Stimulated activated CD8-positive, alpha-beta memory T cell treated with anti-CD3 and anti-CD28 coated beads, Interleukin-15, amount 100 ng/mL, for 48 hours (primary cell): ENCODE measurements at places on chromosomes 5 and 9.

DNA sequence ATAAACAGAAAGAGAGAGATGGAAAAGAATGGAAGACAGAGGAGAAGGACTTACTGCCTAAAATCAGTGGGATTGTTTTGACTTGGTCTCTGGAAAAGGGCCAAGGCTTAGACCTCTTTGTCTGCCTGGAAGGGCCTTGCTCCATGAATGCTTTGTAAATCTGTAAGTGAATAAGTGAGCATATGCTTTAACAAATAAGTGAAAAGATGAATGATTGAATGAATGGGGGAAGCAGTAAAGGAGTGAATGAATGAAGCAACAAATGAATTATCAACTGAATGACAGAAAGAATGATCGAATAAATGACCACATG is 5.5 kb downstream of the KCNIP1 start:
- DNase-seq, result no peak

GRCh38 chr5:157710882-157711281 is 20.3 kb upstream of the THG1L start:
- no peak for DNase-seq

DNA sequence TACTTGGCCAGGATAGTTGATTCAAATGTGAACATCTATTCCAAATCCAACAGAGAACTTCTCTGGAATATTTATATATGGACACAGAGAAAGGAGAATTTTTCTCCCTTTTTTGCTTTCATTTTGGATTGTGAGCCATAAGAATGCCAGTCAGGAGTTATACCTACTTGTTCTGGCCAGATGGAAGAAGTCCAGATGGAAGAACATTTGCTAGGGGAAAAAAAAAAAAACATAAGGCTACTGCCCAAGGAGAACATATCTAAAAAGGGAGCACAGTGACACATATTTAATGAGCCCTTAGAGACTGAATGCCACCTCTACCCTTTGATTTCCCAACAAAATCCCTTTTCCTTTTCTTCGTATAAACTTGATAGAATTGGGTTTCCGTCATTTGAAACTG is 61.7 kb upstream of the PPP2R2B start:
- DNase-seq, result no peak

DNA sequence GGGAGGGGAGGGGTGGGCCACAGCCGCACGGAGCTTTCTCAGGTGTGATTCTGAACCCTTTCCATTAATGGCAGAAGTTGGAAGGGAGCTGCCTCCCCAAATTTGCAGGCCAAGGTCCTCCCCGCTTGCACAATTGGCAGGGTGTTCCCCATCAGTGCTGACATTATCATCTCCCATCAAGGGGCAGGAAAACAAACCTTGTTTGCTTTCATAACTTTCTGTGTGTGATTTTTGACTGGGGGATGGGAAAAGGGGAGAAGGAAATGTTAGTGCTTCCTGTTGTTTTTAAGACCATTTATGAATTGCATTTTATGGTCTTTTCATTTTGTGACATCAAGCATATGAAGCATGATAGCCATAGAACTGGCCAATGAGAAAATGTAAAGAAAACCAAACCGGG is 242.2 kb downstream of the GOLPH3 start:
- DNase-seq, result no peak

- DNase-seq, result no peak
Measured at GRCh38 chr9:87609002-87609401, 111.3 kb downstream of the DAPK1 start.

GRCh38 chr5:57717555-57717954 is 234.9 kb upstream of the ACTBL2 start:
- no peak for DNase-seq

- no peak for DNase-seq
Measured at GRCh38 chr5:174412374-174412773, 312.0 kb upstream of the MSX2 start.

DNA sequence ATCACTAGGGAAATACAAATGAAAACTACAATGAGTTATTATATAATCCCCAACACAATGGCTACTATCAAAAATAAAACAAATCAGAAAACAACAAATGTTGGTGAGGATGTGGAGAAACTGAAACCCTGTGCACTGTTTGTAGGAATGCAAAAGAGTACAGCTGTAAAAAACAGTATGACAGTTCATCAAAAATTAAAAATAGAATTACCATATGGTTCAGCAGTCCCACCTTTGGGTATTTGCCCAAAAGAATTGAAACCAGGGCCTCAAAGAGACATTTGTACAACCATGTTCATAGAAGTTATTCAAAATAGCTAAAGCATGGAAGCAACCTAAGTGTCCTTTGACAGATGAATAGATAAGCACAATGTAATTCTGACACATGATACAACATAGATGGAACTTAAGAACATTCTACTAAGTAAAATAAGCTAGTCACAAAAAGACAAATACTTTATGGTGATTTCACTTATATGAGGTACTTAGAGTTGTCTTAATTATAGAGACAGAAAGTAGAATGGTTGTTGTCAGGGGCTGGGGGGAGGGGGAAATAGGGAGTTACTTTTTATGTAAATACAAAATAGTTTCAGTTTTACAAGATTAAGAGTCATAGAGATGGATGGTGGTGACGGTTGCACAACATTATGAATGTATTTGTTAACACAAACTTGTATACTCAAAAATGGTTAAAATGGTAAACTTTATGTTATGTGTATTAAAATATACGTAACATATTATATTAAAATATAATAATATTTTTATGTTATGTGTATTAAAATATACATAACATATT is 102.8 kb downstream of the KCTD16 start:
- no peak for DNase-seq

DNA sequence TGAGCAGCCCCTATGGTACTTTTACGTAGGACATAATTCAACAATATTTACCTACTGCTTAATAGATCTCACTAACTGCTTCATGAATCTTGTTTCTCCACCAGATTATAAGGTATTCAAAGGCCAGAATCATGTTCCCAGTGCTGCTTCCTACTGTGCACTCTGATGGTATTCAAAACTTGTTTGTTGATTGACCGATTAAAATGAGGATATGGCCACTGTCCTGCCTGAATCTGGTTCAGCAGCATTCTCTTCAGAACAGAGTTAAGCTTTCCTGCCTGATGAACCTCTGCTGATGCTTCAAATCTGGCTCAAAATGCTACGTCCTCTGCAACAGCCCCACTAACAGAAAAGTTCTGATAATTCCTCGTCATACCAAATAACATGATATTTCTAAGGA is 150.7 kb upstream of the ZNF462 start:
- DNase-seq, result no peak

- DNase-seq, result no peak
Measured at GRCh38 chr5:174601946-174602345, 122.4 kb upstream of the MSX2 start.

- DNase-seq, result no peak
Measured at GRCh38 chr9:120561709-120562108, 18.3 kb downstream of the CDK5RAP2 start.

DNA sequence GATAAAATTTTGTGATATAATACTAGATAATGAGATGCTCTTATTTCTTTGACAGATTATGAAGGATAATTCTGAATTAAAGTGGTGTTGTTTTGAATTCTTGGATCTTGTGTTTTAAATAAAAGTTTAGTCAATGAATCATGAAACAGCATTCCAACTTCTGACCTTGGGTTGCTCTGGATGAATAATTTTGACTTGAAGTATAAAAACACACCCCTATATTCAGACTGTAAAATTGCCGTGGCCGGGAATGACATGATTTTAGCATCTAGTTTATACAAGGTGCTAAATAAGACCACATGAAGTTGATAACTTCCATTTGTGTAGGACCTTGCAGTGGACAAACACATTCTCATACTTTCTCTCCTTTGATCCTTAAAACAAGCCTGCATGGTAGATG is 67.2 kb upstream of the DAP start:
- no peak for DNase-seq

DNA sequence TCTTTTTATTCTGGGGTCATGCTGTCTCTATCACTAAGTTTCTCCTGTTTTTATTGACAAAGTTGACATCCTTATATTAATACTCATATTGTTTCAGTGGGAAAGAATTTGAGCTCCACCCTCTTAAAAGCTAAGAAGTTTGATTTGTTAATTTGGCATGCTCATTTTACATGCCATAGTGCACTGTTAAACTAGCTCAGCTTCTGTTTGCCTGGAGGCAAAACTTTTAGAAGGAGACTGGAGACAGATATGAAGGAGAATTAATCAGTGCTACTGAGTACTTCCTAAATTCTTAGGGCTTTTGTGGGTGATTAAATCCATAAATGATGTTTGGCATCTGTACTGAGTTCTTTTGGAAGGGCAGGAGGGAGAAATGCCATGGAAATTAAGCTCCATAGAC is 138.9 kb downstream of the NTRK2 start:
- no peak for DNase-seq
